ENCODE measurements at places on chromosomes 5 and 9.

GRCh38 chr5:97363577-97363976 is 180.5 kb upstream of the RIOK2 start:
- no peak for DNase-seq

DNA sequence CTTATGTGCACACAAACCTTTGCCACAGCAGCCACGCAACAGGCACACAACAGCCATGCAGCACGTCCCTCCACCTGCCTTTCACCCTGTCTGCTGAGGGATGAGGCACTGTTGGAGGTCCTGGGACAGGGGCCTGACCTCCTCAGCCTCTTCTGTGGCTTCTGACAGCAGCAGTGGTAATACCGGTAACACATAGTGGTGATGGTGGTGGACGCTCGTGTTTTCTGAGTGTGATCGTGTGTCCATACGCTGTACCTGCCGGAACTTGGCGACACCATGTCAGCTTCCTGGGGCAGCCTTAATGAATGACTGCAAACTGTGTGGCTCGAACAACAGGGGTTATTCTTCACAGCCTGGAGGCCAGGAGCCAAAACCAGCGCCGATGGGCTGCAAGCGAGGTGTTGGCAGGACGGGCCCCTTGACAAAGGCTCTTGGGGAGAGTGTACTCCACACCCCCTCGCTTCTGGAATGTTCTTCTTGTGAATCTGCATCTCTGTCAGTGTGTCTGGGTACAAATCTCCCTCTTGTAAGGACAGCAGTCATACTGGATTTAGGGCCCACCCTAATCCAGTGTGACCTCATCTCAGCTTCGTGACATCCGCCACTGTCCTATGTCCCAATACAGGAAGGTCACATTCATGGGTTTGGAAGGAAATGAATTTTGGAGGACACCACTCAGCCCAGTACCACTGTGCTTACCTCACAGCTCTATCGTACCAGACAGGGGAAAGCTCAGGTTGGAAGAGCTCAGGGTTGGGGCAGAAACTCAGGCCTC is 55.3 kb upstream of the EXOC3 start:
- no peak for DNase-seq

- DNase-seq = no peak
Observed at GRCh38 chr5:159427180-159428012, 97.1 kb upstream of the IL12B start.

DNA sequence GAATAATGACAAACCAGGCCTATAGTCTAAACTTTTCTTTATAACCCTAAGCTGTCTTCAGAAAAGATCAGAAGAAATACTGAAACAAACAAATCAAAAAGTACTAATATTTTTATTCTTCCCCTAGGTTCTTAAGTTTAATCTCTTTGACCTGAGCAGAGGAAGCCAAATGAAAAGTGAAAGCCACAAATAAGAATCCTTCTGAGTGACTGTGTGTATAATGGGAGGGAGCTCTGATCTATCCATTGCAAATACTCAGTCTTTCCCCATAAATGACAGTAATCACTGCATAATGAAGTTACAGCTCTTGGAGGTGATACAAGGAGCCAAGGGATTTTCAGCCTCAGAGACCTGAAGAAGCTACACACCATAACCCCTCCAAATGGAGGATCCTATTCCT is 126.9 kb upstream of the ATP10B start:
- no peak for DNase-seq

DNA sequence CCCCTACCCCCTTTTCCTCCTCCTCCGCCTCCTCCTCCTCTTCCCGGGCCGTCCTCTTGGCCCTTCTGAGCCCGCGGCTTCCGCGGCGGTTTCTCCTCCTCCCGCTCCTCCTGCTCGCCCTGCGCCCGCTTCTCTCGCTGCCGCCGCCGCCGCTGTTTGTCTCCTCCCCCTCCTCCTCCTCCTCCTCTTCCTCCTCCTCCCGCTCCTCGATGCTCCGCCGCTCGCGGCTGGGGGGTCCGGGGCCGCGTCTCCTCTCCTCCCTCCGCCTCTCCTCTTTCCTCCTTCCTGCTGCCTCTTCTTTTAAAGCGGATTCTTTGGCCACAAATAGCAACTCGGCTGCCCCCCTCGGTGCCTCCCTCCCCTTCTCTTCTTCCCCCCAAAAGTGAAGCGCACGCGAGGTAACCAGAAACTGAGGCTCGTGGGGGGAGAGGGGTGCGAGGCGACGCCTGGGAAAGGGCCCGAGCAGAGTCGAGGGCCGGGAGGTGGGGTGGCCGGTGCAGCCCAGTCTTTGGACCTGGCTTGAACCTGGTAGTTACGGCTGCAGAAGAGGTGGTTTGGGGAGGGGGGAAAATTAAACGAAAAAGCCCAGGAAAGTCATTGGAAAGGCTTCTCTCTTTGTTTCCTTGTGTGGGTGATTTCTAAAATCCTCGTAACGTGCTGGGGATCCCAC is 1058.5 kb upstream of the DMAC1 start:
- no peak for DNase-seq

GRCh38 chr9:96875461-96876142 is 21.3 kb upstream of the ZNF782 start:
- peak; percentile 79 for DNase-seq

DNA sequence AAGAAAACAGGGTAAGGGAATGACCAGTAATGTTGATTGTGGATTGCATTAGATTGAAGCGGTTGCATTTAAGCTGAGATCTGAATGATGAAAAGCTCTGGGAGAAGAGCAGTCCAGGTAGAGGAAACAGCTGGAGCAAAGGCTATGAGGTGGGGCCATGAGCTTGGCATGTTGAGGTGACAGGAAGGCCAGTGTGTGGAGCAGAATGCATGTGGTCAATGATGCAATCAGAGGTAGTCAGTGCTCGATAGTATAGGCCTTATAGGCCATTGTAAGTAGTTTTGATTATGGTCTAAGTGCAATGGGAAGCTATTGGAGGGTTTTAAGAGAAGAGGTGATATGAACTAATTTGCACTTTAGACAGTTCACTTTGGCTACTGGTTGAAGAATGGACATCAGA is 270.4 kb downstream of the ARHGAP26 start:
- DNase-seq = no peak

GRCh38 chr5:40223884-40224402 is 455.8 kb upstream of the PTGER4 start:
- no peak for DNase-seq

DNA sequence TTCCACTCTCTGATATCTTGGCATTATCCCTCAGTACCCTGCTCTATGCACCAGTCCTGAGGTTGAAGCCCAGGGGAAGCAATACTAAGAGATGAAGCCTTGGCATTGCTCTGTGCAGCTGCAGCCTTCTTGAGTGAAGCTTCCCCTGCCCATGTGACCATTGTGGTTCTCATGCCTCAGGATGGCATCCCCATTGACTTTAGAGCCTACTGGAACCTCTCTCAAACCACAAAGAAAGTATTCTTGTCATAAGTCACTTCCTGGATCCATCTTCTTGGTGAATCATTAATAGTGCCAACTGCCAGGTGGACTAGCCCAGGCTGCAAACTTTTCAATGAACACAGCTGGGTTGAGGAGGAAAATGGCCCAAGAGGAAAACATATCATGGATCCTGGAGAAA is 283.9 kb upstream of the RFX3 start:
- no peak for DNase-seq

DNA sequence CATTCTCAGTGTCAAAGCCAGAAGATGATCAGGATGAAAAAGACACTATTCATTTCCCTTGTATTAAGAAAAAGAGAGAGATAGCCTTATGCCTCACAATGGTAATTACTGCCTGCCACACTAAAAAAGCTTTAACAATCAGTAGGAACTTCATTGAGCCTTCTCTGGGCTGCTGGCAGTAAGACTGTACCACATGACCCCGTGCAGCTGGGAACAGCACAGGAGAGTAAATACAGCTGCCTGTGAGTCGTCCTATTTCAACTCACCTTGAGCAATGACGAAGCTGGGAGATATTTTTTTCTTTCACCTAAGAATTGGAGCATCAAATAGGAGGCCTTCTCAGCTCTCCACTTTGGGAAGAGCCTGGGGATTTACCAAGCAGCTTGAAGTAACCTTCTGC is 316.3 kb downstream of the GABRB2 start:
- no peak for DNase-seq

GRCh38 chr9:125561509-125562148 is 145.4 kb downstream of the MAPKAP1 start:
- DNase-seq = peak; percentile 50

DNA sequence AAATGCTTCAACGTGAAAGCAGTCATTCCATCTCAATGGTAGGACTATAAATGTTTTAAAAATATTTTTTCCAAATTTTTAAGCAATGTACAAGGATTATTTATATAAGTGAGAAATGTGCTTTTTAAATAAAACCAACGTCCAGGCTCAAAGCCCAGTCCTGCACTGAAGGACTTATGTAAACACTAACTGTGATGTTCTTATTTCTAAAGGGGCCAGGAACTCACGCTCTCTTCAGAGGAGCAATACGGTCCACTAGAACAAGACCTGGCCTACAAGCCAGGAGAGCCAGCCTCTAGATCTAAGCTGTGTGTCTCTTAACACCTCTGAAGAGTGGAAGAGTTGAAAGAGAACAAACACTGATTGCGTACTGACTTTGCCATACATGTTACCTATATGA is 12.1 kb downstream of the TTLL11 start:
- no peak for DNase-seq

- DNase-seq = no peak
Observed at GRCh38 chr5:159759791-159760290, 156.4 kb upstream of the ADRA1B start.

DNA sequence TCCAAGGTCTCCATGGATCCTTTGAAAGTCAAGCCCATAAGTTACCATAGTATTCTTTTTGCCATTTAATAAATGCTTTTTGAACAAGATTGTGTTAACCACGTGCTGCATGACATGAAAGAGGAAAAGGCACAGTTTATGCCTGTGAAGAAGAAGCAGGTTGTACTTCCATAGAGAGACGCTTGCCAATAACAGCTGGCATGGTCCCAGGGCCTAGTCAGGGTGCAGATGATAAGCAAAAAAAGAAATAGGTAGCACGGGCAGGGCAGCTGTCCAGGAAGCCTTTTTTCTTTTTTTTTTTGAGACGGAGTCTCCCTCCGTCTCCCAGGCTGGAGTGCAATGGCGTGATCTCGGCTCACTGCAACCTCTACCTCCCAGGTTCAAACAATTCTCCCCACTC is 71.8 kb upstream of the CLINT1 start:
- DNase-seq = no peak

DNA sequence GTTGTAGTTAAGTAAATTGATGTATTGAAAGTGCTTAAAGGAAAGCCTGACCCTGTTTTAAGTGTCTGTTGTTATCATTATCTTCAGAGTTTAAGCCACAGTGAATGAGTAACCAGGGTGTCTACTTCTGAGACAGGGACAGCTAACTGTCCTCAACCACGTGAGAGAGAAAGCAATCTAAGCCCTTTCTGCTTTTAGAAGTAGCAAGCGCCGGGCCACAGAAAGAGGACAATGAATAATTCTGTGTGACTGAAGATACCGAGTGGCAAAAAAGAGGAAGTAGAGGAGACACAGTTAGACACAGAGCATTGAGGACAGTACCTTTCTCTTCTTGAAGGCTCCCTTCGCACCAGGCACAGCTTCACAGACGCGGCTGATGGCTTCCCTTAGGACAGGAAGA is 86.3 kb downstream of the S1PR3 start:
- peak; percentile 76 for DNase-seq

DNA sequence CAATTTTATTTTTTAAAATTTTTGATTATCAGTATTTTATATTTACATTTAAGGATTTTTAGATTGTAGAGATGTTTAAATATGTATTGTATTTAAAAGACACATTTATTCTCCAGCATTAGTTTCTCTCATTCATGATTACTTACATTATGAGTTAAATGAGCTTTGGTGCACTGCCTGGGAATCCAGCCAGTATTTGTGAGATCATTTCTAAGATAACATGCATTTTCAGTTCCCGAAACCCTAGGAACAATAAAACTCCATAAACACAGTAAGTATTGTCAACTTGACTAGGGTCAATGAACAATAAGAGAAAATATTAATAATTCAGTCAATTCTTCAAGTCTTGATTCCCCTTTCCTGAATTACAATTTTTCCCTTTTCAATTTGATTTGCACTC is 403.3 kb downstream of the PLK2 start:
- DNase-seq = no peak

DNA sequence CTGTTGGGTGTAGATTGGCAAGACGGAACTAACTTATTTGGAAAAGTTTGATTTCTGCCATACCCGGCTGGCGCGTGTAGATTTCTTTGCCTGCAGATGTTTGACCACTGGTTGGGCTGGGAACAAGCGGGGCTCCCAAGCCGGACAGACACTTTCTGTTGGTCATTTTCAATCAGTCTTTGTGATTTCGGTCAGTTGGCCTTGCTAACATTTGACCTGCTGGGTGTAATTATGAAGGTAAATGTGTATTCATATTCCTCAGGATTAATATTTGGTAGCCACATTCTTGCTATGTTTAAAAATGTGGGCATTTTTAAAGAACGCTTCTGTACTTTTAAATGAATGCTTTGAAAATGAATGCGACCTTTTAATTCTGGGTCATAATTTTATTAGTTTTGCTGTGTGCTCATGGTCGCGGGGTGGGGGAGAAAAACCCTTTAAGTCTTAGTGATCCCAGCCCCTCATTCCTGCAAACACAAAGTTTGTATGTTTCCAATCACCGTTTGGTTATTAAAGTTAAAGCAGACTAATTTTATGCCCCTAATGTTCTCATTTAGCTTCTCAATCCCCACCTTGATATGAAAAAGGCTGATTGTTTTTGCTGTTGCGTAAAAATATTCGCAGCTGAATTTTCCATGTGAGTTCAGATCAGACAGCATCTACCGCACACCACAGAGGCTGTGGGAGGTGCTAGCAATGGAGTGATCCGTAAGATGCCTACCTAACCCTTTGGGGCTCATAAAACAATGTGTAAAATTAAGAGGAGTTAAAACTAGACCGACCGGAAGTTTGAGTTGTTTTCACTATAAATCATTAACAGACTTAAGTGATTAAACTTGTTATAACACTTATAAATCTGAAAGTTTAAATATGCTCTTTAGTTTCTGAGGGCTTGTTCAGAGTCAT is 1.5 kb downstream of the RASGRF2 start:
- DNase-seq = no peak

- no peak for DNase-seq
Observed at GRCh38 chr9:102499468-102499867, 495.7 kb upstream of the CYLC2 start.

DNA sequence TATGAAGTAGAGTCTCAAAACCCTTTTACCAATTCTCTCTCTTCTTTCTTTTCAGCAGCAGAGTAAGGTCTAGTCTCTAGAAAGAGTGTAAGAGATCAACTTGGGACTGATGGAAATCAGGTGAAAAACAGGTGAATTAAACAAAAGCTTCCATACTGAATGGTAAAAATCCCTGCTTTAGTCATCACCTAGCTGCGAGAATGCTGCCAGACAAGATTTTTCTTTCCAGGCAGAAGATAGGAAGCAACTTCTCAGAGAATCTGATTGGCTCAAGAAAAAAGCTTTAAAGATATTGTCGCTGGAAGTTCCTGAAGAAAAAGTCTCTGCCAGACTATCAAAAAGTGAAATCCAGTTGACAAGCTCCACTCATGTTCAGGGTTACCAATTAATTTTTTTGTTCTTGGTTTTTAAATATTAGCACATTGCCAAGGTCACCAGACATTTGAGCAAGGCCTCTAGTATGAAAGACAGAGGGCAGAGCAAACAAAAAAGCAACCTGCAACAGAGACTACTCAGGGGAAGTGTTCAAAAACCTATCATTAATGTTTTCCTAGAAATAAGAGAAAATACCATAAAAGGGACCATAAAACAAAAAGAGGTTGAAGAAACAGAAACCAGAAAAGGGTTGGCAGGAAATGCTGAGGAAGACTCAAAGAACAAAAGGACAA is 9.3 kb downstream of the CDO1 start:
- no peak for DNase-seq

Measured in Karpas-422 (cell line).